Fibroblast of mammary gland (primary cell): ENCODE measurements at places on chromosomes 1 and 21.

DNA sequence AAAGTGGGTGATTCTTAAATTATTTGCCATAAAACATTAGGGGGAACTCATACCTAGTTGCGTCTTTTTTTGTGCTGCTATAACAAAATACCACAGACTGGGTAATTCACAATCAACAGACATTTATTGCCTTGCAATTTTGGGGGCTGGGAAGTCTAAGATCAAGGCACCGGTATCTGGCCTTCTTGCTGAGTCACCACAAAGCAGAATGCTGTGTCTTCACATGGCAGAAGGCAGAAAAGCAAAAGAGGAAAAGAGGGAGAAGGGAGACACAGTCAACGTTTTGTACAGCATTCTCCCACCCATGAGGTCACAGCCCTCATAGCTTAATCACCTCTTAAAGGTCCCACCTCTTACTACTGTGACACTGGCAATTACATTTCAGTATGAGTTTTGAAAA, 291.0 kb downstream of the CHRM3 start:
- no peak for DNase-seq

GRCh38 chr1:12460911-12461621, 156.9 kb downstream of the DHRS3 start:
- DNase-seq: no peak

GRCh38 chr1:201827321-201828216, 1.4 kb upstream of the IPO9 start:
- DNase-seq: peak; percentile 33

DNA sequence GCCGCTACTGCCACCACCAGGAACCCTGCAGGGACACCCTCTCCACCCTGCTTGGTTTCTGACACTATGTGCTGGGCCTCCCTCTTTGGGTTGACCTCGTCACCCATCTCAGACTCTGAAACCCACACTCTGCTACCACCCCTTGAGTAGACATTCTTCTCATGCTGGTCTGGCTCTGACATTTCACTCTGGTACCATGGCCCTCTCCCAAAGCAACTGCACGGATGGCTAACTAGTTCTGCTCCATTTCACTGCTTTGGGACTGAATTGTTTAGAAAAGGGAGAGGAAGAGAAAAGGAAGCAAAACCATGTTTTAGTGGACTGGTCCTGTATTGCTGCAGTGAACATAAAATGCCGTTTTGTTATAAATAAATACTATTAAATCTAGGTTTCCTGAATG, 137.8 kb downstream of the KCNK2 start:
- DNase-seq: no peak

DNA sequence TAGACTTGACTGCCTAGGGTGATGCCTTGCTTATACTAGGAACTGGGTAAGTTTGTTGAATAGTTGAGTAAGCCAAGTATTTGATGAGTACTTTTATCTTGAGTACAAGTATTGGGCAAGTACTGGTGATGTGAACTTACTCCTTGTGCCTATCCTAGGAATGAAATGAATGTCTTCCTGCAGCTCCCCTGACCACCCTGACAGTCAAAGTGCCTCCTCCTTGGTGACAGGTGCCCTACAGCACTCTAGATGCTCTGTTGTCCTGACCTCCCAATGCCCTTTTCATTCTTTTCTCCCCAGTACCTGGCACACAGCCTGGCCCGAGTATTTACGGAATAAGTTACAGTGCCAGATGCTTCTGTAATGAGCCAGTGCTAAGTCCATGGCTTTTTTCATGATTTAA, 25.5 kb downstream of the PCSK9 start:
- DNase-seq: peak; percentile 53

- no peak for DNase-seq
These were observed 112.6 kb downstream of the PLD5 start for GRCh38 chr1:242411901-242412300.

- no peak for DNase-seq
These were observed 5.2 kb downstream of the FCRL3 start for GRCh38 chr1:157695417-157695816.

- DNase-seq: no peak
These were observed 1.8 kb downstream of the SHC1 start for GRCh38 chr1:154968731-154969130.

GRCh38 chr1:14546416-14546815, 52.1 kb upstream of the KAZN start:
- DNase-seq: no peak

DNA sequence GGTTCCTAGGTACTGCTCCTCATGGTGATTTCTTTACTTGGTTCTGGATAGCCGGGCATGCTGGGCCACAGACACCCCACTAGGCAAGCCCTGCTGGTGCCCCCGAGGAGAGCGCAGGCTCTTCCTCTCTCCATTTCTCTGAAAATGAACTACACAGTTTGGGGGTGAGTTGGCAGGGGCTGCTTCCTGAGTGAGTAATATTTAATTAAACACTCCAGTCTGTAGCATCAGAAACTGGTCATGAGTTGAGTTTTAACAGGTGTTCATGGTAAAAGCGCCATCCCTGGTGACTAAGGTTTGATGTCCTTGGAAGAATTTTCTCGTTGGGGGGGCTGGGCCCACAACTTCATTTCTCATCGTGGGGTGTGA, 1.7 kb downstream of the SPSB1 start:
- peak; percentile 93 for DNase-seq

DNA sequence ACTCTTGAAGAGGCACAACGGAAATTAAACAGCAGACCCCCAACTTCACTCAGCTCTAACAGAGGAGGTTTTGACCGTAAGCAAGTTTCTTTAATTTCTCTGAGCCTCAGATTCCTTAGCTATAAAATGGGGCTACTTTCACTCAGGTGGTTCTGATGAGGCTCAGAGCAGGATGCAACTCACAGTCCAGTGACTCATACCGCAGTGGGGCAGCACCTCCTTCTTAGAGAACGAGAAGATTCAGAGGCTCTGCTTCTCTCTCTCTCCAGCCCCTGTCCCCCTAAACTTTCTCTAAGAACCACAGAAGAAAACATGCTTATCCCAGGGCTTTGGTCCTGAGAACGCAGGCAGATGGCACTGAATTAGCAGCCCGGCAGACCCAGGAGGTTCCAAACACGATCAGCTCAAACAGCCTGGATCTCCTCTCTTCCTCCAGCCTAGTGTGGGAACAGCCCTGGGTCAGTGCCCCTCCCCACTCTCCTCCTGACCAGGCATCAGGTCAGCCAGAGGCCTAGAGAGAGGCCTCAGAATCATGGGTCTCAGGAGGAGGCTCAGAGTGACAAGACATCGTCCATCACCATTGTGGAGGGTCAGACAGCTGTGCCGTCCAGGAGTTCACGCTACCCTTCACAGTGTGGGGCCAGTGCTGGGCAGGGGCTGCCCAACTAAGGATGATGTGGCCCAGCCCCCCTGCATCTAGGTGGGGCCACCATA, 433.0 kb downstream of the PTPRU start:
- DNase-seq: no peak

- DNase-seq: peak; percentile 97
These were observed 53.4 kb downstream of the TOMM20 start for GRCh38 chr1:235075048-235075776.

DNA sequence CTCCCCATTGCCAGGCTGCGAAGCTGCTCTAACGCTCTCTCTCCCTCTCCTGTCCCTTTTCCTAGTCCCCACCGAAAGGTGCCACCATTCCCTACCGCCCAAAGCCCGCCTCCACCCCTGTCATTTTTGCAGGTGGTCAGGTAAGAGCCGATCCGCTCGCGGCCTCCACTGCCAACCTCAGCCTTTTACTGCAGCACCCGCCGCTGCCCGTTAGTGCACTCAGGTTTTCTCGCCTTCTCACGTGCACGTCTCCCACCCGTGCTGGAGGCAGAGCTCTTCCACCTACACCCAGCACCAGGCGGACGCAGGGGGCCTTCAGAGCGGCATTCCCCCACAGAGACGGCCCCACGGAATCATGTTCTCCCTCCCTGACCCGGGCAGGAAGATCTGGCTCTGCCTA, 67.7 kb upstream of the COL6A1 start:
- no peak for DNase-seq

GRCh38 chr1:228347181-228347580, 59.5 kb downstream of the TRIM11 start:
- no peak for DNase-seq

GRCh38 chr1:167221738-167222610, 1.3 kb downstream of the POU2F1 start:
- peak; percentile 82 for DNase-seq

DNA sequence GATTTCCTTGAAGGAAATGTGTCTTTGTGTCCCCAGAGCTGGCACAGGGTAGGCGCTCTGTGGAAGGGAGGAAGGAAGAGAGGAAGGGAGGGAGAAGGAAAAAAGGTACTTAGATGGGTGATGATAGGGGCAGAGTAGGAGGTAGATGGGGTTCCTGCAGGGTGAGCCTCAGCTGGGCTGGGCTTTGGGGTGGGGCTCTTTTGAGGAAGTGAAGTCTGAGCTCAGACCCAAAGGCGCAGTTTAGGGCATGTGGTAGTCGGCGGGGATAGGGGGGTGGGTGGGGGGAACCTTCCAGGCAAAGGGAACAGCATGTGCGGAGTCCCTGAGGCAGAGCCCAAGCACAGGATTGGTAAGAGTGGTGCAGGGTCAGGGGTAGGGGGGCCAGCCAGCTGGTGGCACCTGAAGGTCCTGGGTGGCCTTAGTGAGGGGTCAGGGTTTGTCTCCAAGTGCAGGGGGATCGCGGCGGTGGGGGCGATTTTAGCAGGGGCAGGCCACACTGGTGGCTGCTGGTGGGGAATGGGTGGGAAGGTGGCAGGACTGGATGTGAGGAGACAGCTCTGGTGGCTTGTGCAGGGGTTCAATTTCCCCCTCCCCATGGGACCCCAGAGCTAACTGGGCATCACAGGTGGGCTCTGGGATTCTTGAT, 8.4 kb upstream of the HTR6 start:
- no peak for DNase-seq

DNA sequence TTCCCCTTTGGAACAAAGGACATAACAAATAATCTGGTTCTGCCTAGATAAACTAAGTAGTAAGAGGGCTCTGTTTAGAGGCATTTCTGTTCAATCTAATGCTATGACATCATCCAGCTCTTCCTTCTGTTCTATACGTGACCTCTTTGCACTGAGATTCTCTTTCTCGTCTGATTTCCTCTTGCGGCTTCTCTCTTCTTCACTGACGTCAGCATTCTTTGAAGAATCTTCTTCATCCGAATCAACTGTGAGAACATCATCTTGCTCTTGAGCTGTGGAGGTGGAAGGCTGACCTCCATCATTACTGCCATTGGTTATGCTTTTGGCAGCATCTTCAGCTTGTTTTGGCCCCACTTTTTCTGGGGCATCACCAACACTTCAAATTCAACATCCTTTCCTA, 130.4 kb downstream of the HS2ST1 start:
- no peak for DNase-seq

GRCh38 chr1:91672601-91673161, 172.0 kb downstream of the CDC7 start:
- DNase-seq: no peak

- no peak for DNase-seq
These were observed 245.6 kb downstream of the SIPA1L2 start for GRCh38 chr1:232384171-232384883.

DNA sequence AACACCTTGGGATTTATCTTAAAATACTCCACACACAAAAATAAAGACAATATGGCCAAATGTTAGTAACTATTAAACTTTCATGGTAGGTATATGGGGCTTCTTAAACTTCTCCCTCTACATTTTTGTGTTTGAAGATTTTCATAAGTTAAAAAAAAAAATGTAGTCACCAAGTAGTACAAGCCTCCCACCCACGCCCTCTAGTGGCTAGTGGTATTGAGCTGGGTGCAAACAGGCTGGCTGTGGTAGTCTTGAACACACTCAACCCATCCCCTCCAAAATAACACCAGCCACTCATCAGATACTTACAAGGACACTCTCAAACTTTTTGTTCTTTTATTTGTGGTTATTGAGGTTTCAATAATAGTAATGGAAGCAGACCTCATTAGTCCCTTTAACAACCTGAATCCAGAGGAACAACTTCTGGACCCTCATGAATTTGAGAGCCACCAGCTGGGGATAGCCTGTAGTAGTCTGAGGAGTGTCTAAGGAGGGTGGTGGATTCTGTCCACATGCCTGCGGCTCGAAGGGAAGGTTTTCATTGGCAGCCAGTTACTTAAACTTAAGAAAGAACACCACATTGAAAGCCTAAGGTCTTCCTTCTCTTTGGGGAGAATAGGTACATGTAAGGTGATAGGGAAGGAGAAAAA, 15.6 kb downstream of the RD3 start:
- peak; percentile 69 for DNase-seq

- no peak for DNase-seq
These were observed 100.0 kb downstream of the ETS2 start for GRCh38 chr21:38905752-38906151.

GRCh38 chr1:26274801-26275425, 5.0 kb upstream of the SH3BGRL3 start:
- peak; percentile 77 for DNase-seq

DNA sequence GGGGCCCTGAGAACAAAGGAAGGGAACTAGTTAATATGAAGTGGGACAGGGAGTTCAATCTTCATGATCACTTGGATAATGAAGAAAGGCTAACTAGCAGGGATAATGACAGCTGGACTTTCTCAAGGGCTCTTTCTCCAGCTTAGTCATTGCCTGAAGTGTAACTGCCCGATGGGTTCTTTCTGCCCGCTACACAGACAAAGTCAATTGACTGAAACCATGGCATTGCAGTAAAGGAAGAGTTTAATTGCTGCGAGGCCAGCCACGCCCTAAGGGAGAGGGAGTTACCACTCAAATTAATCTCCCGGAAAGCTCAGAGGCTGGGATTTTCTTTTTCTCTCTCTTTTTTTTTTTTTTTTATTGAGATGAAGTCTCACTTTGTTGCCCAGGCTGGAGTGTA, 16.6 kb upstream of the SLC2A5 start:
- DNase-seq: no peak

DNA sequence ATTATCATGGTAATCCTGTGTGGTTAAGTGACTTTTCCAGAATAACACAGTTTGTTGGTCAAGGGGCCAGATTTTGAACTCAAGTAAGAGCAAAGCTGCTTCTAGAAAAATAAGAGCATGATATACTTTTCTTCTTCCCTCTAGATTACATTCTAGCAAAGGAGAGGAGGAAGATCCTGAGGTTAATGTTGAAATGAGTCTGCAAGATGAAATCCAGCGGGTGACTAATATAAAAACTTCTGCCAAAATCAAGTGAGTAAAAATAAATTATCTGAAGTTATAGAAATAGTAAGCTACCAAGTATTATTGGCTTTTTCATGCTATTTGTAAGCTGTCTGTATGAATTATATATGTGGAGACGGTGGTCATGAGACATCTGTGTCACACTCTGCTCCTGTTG, 12.8 kb downstream of the WDR3 start:
- DNase-seq: peak; percentile 26

DNA sequence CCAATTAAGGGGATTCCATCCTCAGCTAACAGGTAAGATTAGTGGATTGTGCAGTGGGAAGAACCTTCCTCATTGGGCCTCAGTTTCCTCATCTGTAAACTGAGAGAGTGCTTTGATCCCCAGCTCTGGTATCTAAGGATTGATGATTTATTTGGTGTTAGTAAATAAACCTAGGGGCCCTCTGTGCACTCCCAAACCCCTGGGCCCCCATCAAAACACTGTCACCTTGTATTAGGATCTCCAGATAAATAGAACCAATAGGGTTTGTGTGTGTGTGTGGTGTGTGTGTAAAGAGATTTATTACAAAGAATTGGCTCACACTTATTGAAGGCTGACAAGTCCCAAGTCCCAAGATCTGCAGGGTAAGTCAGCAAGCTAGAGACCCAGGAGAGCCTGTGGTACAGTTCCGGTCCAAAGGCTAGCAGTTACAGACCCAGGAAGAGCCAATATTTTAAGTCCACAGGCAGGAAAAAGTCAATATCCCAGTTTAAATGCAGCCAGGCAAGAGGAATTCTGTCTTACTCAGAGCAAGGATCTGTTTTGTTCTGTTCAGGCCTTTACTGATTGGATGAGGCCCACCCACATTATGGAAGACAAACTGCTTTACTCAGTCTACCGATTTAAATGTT, 11.0 kb upstream of the ELK4 start:
- no peak for DNase-seq
